ENCODE measurements at places on chromosomes 5 and 9. TPM values are rescaled to one million over a fixed set of nuclear protein-coding genes. Genes with fewer than 3 reads are reported as not detected.

The ARHGEF39 gene
- 16.9 TPM for total RNA-seq

DNA sequence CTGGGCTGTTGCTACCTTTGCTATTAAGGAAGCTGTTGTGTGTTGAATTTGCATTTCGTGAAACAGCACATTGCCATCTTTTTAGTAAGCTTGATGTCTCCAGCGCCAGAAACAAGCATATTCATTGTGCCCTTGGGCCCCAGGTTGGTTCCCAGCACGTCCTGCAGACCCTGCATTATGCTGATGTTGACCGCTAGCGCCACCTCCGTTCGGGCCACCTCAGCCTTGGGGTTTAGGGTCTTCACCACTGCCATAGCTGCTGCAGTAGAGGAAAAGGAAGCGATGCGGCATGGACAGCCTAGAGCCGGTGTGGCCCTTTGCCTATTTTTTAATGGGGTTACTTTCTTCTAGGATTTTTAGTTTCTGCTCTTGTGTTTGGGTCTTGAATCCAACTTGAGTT, 23.8 kb upstream of the OTULIN start:
- no peak for DNase-seq

- DNase-seq = no peak
These were observed 46.6 kb downstream of the ST8SIA4 start for GRCh38 chr5:100856462-100856861.

DNA sequence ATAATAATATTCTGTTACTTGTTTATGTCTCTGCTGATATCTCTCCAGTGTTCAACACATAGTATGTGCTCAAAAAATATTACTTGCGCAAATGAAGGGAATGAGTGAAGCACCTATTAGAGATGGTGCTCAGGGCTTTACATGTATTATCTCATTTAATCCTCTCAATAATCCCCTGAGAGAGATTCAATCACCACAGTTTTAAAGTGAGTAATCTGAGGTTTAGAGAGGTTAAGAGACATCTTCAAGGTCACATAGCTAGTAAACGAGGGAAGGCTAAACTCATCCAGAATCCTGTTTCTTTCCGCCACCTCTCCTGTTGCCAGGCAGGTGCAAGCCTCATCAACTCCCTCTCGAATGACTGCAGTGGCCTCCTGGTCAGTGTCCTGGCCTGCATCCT, 82.0 kb downstream of the UGCG start:
- DNase-seq = no peak

DNA sequence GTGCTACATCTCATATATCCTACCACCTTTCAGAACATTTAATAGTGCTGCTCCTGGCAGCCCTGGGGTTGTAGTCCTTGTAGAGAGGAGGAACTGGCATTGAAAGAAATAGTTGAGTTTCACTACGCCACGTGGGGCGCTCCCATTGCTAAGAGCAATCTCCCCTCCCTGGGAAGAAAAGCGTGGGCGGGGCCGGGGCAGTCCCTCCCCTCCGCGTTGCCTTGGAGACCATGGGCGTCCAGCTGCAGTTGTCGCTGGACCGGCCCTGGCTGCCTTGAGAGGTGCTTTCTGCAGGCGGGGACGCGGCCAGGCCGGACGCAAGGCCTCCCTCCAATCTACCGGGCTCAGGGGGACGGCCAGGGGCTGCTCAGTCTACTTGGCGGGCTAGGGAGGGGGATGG, 368 bp upstream of the CCDC180 start:
- no peak for DNase-seq

The CLIC3 gene
- total RNA-seq = 0.64 TPM

- DNase-seq = no peak
These were observed 530 bp downstream of the UCK1 start for GRCh38 chr9:131530546-131530919.

DNA sequence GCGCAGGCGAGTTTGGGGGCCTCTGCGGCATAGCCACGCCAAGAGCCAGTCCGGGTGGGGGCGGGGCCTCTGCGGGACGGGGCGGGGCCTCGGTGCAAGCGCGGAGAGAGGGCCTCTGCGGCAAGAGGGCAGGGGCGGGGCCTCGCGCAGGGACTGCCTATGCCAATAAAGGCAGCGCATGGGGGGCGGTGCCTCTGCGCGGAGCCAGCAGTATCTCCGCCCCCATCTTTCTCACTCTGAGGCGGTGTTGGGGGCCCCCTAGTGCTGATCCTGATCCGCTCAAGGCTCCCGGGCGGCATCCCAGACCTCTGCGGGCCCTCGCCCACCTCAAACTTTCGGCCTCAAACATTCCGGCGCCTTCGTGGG, 9.2 kb upstream of the GPRIN1 start:
- DNase-seq = peak; percentile 56

DNA sequence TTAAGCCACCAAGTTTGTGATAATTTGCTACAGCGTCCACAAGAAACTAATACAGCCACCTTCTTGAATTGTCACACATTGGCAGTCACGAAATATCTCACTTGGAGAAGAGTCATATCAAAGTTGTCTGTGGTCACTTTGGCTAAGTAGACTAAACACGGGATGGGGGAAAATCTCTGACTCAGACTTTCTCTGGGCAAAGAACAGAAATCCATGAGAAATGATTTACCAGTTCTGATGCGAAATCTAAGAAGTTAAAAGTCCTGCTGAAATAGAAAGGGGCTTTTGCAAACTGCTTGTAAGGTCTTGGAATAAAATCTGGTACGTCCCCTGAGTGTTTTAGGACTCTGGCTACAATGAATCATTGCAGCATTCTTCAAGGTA, 158.4 kb downstream of the COL23A1 start:
- peak; percentile 75 for DNase-seq
